ENCODE measurements at places on chromosomes 16 and 17.

- no peak for DNase-seq
These were observed 28.3 kb downstream of the ZNF276 start for GRCh38 chr16:89749637-89750036.

DNA sequence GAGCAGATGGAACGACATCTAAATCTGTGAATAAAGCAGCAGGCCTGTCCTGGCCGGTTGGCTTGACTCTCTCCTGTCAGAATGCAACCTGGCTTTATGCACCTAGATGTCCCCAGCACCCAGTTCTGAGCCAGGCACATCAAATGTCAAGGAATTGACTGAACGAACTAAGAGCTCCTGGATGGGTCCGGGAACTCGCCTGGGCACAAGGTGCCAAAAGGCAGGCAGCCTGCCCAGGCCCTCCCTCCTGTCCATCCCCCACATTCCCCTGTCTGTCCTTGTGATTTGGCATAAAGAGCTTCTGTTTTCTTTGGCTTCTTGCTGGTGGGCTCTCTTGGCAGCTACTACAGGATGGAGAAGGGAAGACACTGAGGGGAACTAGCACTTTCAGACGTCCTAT lies 4.1 kb upstream of the RSAD1 start:
- DNase-seq: no peak

- DNase-seq: peak; percentile 85
These were observed 41.7 kb downstream of the SRL start for GRCh38 chr16:4200000-4200780.

GRCh38 chr16:25013751-25014499 lies 1.2 kb downstream of the ARHGAP17 start:
- DNase-seq: no peak

- no peak for DNase-seq
These were observed 13.0 kb downstream of the KSR1 start for GRCh38 chr17:27469256-27469655.

GRCh38 chr17:30363715-30364202 lies 15.0 kb upstream of the CPD start:
- DNase-seq: no peak

DNA sequence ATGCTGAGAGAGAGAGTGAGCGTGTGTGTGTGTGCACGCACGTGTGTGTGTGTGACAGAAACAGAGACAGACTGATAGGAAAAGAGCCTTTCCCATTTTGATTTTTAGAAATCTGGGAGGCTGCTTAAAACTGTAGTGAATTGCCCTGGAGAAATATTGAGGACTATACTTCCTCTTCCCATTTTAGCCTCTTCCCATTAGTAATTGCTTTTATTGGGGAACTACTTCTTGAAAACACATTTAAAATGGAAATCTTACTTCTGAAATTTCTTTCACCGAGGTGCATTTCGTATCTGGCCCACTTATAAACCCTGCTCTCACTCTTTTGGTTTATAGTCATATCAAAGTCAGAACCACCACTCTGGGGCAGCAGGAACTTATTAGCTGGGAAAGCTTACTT lies 47.1 kb downstream of the NUP93 start:
- DNase-seq: no peak

DNA sequence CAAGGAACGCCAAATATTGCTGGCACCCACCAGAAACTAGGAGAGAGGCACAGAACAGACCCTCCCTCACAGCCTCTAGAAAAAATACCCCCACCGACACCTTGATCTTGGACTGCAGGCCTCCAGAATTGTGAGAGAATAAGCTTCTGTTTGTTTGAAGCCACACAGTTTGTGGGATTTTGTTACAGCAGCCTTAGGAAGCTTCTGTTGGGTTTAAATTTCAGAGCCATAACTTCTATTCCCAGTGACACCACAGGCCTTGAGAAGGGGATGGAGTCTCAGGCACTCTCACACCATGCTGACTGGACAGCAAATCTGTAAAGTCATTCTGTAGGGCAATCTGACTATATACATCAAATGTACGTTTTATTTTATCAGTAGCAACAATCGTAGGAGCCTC lies 38.6 kb downstream of the RNF112 start:
- no peak for DNase-seq

GRCh38 chr17:76844846-76845245 lies 23.4 kb upstream of the MGAT5B start:
- DNase-seq: no peak

DNA sequence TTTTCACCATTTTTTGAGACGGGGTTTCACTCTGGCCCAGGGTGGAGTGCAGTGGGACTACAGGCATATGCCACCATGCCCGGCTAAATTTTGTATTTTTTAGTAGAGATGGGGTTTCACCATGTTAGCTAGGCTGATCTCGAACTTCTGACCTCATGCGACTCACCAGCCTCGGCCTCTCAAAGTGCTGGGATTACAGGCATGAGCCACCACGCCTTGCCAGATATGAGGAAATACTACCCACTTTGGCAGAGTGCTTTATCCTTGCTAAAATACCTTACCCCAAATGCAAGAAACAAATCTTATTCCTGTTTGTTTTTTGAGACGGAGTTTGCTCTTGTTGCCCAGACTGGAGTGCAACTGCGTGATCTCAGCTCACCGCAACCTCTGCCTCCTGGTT lies 62.9 kb upstream of the MGAT5B start:
- no peak for DNase-seq

DNA sequence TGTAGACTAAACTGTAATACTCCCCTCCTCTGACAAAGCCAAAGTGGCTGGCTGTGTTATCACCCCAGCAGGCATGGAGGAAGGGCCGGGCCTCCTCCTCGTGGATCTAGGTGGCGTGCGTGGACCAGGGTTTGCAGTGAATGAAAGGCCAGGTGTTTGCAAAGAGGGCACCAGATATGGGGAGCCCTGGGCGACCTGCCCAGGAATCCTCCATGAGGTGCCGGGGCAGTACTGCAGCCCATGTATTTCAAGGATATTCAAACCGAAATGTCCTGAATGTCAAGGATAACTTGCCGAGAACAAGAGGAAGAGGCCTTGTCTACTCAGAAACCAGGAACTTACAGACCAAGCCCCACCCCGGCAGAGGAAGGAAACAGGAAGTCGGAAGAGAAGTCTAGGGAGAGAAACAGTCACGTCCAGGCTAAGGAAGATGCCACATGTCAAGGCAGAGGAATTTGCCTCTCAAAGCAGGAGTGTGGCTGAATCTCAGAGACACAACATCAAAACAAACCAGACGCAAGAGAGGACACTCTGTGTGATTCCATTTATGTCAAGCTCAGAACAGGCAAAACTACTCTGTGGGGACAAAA lies 13.7 kb upstream of the OSGIN1 start:
- DNase-seq: no peak

- peak; percentile 71 for DNase-seq
These were observed 24.8 kb upstream of the MAP3K14 start for GRCh38 chr17:45341533-45342158.

DNA sequence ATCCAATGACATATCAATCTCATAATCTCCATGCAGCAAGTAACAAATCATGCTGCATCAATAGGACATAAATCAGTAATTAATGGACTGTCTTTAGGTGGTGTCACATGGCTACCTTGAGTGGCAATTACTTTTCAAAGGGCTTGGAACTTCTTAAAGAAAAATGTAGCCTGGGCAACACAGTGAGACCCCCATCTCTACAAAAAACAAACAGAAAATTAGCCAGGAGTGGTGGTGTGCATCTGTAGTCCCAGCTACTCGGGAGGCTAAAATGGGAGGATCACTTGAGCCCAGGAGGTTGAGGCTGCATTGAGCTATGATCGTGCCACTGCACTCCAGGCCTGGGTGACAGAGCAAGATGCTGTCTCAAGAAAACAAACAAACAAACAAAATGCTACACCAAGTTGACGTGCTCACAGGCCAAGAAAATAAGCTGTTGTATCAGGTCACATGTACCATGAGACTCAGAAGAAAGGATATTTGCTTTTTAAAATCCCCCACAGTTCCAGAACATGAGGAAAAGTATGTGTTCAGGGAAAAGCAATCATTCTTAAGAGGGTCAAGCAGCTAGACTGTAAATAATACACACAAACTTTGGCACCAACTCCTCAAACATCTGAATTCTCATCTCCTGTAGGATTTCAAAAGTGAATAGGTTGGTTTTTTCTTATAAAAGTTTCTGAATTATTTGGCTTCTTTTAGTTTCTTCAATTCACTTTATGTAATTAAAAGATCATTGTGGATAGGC lies 23.8 kb upstream of the ERN1 start:
- no peak for DNase-seq

GRCh38 chr17:34653511-34653910 lies 74.1 kb downstream of the TMEM132E start:
- DNase-seq: no peak

- DNase-seq: peak; percentile 75
These were observed 64.6 kb upstream of the CRHR1 start for GRCh38 chr17:45719335-45720071.

GRCh38 chr16:56246051-56246817 lies 54.9 kb downstream of the GNAO1 start:
- DNase-seq: no peak

GRCh38 chr17:62707425-62707739 lies 79.9 kb downstream of the MRC2 start:
- no peak for DNase-seq

DNA sequence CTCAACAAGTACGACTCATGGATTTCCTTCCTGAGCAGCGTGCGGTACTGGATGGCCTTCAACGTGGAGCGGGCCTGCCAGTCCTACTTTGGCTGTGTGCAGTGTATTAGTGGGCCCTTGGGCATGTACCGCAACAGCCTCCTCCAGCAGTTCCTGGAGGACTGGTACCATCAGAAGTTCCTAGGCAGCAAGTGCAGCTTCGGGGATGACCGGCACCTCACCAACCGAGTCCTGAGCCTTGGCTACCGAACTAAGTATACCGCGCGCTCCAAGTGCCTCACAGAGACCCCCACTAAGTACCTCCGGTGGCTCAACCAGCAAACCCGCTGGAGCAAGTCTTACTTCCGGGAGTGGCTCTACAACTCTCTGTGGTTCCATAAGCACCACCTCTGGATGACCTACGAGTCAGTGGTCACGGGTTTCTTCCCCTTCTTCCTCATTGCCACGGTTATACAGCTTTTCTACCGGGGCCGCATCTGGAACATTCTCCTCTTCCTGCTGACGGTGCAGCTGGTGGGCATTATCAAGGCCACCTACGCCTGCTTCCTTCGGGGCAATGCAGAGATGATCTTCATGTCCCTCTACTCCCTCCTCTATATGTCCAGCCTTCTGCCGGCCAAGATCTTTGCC lies 9.0 kb downstream of the HAS3 start:
- DNase-seq: no peak

DNA sequence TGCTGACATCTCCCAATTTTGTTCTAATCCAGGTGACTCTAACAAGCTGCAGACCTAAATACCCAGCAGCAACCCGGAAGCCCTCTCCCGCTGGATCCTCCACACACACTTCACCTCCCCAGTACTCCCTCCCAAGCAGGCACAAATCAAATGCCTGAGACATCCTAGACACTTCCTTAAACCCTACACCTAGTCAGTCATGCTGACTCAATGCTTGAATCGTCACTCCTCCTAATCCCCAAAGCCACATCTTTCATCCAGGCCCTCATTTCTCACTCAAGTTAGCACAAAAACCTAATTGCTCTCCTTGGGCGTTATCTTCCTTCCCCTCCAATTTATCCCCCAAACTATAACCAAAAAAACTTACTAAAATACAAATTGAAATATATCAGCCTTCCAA lies 32.7 kb downstream of the CMC2 start:
- DNase-seq: no peak

DNA sequence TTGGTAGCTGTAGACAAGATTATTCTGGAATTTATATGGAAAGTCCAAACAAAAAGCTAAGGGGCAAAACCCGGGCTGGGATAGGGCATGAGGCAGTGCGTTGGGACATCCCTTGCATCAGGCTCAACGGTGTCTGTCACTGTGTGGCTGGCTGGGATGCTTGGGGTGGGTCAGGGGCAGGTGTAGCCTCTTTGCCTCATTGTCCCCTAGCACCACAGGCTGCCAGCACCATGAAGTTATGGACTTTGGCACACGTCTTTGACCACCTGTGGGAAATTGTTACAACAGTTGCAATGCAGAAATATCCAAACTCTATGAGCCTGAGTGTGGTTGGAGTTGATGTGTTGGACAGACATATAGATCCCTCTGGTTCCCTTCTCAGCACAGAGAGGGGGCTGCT lies 32.8 kb upstream of the MARCHF10 start:
- no peak for DNase-seq

DNA sequence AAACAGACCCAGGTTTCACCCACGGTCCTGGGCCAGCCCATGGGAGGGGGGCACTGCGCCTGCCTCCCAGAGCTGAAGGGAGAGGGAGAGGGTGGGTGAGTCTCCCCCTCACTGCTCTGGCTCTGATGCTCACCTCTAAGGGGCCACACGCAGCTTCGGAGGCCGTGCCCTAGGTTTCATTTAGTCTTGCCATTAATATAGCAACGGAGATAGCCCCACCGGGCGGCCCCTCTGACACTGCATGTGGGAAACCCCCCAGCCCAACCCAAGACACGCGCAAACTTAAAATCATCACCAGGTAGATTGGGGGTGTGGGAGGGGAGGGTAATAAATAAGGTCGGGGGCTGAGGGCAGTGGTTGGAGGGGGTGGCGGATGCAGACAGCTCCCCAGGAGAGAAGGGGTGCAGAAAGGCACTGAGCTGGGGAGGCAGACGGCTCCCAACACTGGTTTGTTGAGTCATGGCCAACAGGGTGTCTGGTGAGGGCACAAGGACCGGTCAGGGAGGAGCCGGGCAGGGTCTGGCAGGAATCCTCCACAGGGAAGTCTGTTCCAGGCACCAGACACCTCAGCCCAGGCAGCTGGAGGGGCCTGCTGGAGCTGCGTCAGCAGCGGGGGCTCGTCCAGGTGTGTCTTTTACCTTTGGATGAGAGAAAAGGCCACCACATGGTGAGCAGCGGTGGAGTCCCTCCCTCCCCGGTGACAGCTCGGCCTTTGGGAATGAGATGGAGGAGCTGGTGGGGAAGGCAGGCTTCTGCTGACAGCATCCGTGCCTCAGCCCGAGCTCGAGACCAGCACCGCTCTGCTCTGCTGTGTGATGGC lies 32.0 kb upstream of the DOC2B start:
- no peak for DNase-seq

- DNase-seq: peak; percentile 47
These were observed 997.6 kb upstream of the RBFOX1 start for GRCh38 chr16:6335072-6335471.

DNA sequence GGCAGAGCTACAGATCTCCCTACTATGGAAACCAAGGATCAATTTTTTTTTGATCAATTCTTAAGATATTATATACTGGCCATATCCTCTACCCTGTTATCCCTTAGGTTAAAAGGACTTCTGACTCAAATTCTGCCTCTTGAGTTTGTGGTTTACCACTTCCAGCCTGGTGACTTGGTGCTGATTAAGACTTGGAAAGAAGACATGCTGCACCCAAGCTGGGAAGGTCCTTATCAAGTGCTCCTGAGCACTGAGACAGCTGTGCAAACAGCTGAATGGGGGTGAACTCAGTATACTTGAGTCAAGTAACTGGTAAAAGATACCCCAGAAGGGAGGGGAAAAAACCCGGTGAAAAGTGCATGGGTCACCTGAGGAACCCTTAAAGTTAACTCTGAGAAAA lies 20.5 kb upstream of the SPACA3 start:
- no peak for DNase-seq

- no peak for DNase-seq
These were observed 72.1 kb downstream of the AMFR start for GRCh38 chr16:56353054-56353921.
